Small intestine (tissue), 16 donors: ENCODE measurements at places on chromosomes 1 and 21. TPM values are rescaled to one million over a fixed set of nuclear protein-coding genes. Genes with fewer than 3 reads are reported as not detected.

FNBP1L gene
- polyA plus RNA-seq: 25.1 TPM

FLVCR1 gene
- 12.7 TPM for polyA plus RNA-seq

AMPD1 gene
- polyA plus RNA-seq: not detected

GRCh38 chr1:183893561-183894289 is 88.8 kb downstream of the RGL1 start:
- H3K36me3 ChIP-seq: no peaks in the 10 kb centered on the region
- no peak overlapping the region for H3K27ac ChIP-seq
- no peaks in the 10 kb centered on the region for H3K27me3 ChIP-seq
- DNase-seq: no peak
- H3K4me1 ChIP-seq: peaks cover 16% of the 10 kb centered on the region
